NCI-H774 (cell line): ENCODE measurements at places on chromosomes 1 and 21.
A peak's percentile ranks its signal among the peaks of the same experiment; 100 is the strongest.

- no peak for DNase-seq
Measured at GRCh38 chr1:210469441-210469840, 140.7 kb downstream of the HHAT start.

GRCh38 chr1:89994231-89994804, 592 bp upstream of the ZNF326 start:
- no peak for DNase-seq

DNA sequence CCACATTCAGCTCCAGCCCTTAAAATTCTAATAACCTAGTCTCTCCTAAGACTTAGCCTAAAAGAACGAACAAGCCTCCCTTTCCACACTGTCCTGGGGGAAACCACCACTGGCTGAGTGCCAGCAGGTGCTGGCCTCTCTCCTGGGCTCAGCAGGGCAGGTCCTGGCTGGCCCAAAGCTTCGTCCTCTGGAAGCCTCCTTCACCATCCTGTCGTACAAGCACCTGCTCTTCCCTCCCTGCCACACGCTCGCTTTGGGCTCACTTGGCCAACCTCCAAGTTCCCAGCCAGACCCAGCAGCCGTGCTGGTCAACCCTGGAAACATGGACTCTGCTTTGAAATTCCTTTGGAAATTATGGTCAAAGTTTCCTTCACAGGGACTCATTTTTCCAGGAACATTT, 58.2 kb upstream of the SLC25A33 start:
- no peak for DNase-seq

GRCh38 chr1:162040001-162040400, 16.3 kb upstream of the OLFML2B start:
- DNase-seq: no peak

DNA sequence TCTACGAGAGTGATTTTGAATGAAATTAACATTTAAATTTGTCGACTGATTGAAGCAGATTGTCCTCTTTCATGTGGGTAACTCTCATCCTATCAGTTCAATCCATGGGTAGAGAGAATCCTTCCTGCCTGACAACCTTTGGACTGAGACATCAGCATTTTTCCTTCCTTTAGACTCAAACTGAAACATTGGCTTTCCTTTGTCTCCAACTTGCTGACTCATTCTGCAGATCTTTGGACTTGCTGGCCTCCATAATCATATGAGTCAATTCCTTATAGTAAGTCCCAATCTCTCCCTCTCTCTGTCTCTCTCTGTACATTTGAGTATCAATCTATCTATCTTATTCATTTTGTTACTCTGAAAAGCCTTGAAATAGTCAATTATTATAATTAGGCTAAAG, 416.7 kb downstream of the LRRIQ3 start:
- DNase-seq: no peak

DNA sequence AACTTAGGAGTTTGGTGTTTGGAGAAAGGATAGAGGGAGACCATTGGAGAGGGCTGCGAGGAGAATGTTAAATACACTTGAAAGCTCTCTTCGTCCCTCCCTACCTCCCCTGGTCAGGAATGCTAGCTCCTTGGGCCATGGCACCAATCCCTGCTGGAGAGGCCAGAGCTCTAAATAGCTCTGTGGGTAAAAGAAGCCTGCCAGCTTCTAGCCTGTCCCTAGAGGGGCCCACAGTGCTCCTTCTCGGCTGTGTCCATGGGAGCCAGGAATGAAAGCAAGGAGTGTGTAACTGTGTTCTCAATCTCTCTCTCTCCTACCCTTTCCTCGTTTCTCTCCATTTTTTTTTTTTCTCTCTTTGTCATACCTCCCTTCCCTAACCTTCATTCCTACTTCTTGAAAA, at the start of gene CCDC190:
Gene CCDC190, minus strand, starts transcription at position 75 of the 400 bp plus-strand sequence. CDS start 1,529 bp downstream, outside the sequence.
- no peak for DNase-seq

DNA sequence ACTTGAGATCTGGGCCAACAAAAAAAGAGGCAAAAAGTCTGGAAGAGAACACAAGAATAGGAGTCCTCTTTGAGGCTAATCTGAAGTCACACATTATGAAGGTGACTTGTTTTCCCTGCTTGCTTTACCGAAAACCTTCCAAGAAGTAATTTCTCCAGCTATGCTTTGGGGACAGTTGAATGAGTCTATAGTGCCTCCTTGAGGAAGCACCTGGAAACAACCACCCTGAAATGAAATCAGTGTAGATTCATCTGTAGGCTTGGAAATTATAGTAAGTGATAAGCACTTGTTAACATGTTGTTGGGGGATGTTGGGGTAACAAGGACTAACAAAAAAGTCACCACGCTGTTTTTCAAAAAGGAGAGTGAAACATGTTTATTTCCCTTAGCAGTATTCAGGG, 23.4 kb upstream of the RPTN start:
- no peak for DNase-seq

GRCh38 chr21:37623689-37624088, 257.1 kb downstream of the DYRK1A start:
- DNase-seq: no peak

- no peak for DNase-seq
Measured at GRCh38 chr1:6775261-6776043, 9.8 kb upstream of the CAMTA1 start.

DNA sequence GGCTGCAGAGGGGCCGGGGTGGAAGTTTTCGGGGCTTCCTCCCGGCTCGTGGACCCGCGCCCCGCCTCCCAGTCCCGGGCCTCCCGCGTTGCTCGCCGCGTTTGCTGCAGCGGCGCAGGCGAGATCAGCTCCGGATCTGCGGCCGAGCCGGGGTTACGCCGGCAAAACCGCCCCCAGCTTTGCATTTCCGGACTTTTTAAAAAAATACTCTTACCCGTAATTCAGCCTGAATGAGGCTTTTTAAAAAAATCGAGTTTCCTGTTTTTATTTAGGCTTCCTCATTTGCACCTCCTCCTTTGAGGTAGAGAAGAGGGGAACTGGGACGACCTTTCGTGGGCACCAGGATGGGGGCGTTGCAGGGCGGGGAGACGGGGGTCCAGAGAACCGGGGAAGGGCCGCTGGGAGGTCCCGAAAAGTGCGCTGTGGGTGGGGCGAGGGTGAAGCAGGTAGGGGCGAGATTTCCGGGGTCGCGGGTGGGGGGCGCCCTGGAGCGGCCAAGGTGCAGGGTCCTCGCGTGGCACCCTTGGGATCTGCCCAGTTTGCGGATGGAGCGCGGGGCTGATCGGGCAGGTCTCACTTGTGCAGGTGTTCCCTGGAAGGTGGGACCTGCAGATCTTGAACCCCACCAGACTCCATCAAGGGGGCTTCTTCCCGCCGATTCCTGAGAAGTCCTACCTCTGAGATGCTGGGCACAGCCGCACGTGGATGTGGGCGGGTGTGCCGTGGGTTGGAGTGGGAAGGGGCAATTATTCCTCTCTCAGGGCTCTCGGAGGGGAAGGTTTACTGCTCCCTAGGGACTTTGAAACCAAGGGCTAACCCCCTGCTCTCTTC, 1.1 kb downstream of the PIK3CD start:
- DNase-seq: no peak

GRCh38 chr1:117758444-117759316, 152.8 kb downstream of the TENT5C start:
- peak; percentile 77 for DNase-seq

DNA sequence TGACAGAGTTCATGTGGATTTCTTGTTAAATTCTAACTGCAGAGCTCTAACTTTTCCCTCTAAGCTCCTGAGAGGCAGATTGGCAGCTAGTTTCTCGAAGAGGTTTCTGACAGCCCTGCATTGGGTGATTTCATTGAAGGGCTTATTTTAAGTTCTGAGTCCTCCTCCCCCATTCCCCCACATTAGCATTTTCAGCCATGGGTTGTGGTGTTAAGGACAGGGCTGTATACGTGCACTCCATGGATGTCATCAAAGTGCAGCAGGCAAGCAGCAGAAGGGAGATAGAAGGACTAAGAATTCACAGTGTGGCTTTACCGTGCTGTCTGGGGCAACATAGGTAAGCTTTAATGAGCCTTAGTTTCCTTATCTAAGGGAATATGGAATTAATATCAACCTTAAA, 19.0 kb downstream of the CRYZ start:
- no peak for DNase-seq

DNA sequence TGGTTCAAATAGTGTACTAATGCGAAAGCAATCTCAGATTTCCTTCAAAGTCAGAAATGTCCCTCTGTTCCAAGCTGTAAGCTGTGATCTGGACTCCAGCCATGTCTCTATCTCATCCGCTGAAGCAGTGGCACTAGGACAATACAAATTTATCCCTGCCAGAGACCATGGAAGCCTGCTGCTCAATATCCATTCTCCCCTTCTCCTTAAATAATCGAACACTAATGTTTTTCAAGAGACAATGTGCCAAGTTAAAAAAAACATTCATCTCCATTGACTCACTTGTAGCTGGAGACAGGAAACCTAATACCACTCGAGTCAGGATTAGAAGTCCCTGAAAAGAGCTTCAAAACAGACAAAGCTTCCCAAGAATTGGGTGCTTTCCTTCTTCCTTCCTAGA, 38.5 kb upstream of the PGBD5 start:
- no peak for DNase-seq

- DNase-seq: no peak
Measured at GRCh38 chr1:240956020-240956419, 344.1 kb upstream of the GREM2 start.

DNA sequence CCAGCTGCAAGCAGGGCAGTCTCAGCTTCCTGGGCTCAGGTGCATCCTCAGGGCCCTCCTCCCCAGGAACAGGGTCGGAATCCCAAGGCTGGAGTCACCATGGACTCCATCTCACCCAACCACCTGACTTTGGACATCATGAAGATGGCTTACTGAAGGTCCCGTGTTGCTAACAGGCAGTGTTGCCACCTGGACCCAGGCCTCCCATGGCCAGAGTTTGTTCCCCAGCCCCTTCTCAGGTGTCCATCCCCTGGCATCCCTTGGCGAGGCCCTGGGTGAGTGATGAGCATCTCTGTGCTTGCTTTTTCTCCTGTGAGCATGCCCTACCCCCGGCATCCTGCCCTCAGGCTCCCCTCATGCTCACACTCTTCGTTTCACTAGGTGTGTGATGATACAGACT, 101.7 kb upstream of the EDN2 start:
- no peak for DNase-seq

DNA sequence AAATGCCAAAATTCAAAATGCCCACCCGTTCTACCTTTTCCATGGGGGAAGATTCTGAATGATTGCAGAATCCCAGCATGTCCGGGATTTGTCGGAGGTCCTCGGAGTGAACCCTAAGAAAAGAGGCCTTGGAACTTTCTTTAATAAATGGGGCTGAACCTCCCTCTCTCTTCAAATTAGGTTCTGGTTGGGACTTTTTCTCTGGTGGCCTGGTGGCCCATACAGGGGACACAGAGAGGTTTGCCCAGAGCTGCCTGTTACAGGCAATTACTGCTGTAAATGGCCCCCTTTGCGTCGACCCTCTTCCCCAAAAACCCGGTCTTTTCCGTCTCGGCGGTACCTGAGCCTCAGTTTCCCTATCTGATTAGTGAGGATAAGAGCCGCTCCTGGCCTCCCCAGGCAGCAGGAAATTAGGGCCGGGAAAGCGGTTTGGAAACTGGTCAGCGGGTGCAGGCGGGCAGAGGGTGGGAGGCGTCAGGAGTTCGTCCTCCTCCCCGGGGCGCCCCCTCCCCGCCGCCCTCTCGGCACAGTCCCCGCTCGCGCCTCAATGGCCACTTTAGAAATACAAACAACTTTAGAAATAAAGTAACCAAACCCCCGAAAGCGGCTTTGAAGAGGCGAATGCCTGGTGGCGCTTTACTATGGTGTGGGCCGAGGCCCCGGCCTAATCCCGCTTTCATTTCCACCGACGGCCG, 15.6 kb downstream of the PAX7 start:
- no peak for DNase-seq

GRCh38 chr1:42940851-42941639, 17.6 kb downstream of the SLC2A1 start:
- DNase-seq: no peak

- DNase-seq: no peak
Measured at GRCh38 chr1:163241746-163242145, 39.0 kb upstream of the RGS5 start.

DNA sequence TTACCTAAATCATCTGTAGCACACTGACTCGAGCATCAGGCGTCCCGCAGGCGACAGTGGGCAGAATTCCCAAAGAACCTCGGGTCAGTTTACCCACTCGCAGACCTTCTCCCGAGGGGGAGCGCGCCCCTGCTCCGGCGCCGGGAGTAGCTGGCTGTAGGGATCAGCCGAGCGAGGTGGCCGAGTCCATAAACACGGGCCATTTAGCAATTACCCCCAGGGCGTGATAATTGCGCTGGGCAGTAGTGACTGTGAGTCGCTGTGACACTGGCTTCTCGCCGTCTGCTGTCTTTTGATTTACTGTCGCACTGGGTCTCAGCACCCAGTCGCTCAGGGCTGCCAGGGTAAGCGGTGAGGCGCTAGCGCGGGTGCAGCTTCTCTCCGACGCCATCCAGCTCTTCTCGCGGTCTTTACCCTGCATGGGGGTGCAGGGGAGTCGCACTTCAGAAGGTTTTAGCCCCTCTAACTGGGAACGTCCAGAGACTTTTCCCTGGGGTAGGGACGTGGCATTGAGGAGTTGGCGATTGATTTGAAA, 16.2 kb downstream of the HLX start:
- no peak for DNase-seq

DNA sequence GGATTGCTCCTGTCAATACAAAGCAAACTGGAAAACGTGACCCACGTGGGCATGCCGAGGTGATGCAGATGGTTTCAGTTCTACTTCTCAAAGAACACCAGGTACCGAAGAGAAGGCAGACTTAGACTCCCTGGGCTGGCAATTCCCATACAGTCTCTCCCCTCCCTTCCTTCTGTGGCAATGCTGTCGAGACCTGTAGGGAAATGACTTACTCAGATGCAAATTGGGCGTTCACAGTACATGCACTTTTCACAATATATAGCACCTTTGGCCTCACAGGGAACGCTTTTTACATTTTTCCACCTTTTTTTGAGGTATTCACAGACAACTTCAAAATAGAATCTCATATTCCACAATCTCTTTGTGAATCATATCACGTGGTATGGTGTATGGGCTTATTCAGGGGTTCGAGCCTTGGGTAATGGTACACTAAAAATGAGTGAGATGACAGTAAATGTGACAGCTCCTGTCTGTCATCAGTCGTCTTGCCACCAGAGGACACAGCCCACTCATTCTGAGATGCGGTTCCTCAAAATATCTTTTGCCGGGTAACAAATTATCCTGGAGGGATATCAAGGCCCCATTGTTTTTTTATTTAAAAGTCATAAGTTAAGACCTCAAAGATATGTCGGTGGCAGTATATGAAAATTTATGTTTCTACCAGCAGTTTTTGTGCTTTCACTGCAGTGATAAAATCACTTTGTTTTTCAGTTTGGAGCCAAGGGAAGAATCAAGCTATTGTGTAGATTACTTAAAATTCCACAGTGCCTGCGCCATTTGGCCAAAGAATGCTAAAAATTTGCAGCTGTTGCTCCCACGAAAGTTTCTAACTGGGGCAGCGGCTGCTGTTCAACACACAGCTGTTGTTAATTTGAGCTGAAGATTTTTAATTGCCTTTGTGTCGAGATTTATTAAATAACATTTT, 168.4 kb downstream of the ZZZ3 start:
- DNase-seq: no peak
